ENCODE measurements at places on chromosomes 4 and X.

GRCh38 chr4:5021546-5021945 is 2.3 kb upstream of the CYTL1 start:
- no peak for DNase-seq

DNA sequence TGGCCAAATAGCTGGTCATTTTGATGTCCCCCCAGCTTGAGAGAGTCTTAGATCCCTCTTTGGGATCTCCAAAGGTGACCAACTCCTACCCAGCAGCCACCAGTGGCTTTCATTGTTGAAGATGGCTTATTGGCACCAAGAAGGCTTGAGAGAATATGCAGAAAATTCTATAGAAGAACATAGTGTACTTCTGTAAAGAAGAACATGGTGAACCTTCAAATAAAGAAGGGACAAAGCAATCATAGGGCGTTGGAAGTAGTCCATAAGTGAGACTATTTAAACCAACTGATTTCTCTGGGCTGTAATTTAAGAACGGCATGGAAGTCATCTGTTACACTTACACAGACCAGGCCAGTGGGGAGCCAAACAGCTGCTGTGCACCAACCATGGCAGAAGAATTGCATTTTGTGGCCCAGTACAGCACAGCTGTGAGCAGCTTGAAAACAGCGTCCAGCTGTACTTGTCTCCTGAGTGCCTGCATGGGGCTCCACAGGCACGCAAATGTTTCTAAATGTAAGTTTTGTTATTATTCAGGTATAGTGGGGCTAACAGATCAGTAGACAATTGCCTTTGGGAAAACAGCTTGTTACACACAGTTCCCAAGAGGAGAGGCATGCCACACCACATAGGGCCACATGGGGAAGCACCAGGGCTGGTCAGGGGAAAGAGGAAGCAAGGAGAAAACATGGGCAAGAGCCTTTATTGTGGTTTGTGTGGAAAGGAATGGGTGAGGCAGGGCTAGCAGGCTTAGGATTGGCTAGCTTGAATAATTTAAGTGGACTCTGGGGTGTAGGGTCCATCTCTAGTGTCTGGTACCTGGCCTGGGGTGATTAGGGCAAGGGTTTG is 125.0 kb downstream of the ARHGAP6 start:
- no peak for DNase-seq

DNA sequence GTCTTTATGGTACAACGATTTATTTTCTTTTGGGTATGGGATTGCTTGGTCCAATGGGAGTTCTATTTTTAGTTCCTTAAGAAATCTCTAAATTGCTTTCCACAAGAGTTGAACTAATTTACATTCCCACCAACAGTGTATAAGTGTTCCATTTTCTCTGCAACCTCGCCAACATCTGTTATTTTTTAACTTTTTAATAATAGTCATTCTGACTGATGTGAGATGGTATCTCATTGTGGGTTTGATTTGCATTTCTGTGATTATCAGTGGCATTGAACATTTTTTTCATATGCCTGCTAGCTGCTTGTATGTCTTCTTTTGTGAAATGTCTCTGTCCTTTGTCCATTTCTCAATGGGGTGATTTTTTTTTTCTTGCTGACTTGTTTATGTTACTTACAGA is 42.8 kb downstream of the UCHL1 start:
- DNase-seq: no peak

DNA sequence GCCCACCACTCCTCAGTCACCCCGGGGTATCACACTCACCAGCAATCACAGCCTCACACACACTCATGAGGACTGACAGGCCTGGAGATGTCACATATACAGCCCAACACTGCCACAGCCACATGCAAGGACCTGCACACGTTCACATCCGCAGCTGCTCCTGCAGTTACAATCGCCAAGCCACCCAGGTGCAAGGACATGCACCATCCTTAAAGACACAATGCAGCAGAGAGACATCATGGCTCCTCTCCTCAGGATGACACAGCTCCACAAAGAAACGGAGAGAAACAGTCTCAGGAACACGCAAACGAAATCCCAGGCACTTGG is 1.1 kb downstream of the PCSK1N start:
- no peak for DNase-seq

GRCh38 chr4:93648258-93648657 is 180.3 kb upstream of the ATOH1 start:
- DNase-seq: no peak

DNA sequence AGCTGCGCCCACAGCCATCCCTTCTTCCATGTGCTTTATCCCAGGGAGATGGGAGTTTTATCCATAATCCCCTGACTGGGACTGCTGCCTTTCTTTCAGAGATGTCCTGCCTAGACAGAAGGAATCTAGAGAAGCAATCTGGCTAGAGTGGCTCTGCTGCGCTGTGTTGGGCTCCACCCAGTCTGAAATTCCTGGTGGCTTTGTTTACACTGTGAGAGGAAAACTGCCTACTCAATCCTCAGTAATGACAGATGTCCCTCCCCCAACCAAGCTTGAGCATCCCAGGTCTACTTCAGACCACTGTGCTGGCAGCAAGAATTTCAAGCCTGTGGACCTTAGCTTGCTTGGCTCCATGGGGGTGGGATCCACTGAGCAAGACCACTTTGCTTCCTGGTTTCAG is 116.9 kb upstream of the AR start:
- DNase-seq: no peak

- peak; percentile 24 for DNase-seq
Observed at GRCh38 chrX:16578218-16578617, 71.7 kb upstream of the S100G start.

DNA sequence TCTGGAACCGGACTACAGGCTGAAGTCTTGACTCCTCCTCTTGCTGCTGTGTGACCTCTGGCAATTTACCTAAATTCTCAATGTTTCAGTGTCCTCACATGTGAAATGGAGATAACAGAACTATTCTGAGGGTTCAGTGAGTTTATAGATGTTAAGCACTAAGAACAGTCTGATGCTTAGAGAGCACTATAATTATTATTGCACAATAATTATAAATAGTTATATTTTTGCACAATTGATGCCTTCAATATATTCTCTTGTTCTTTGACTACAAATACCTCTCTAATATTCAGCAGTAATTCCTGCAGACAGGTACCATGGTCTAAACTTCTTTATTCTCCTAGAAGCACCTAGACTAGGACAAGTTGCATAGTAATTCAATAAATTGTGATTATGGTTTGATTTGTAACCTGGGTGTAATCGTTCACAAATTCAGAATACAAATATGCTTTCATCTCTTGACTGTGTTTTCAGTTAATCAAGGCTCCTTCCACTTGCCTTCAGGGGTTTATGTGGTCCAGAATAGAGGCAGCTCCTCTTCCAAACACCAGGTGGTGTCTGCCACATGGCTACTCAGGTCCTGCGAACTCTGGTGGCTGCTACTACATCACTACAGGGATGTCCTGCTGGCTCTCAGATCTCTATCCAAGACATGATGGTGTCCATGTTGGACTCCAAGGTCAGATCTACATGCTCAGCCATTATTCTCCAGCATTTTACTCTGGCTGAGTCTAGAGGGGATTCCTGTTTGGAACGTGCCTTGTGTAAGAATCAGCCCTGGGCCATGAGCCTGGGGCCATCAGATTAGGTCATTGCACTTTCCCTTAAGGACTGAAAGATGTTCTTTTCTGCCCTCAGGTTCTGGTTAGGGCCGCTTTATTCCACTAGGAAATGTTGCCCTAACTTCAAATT is 103.4 kb downstream of the QRFPR start:
- DNase-seq: no peak

- DNase-seq: no peak
Observed at GRCh38 chr4:2268357-2269205, 6.7 kb upstream of the MXD4 start.

GRCh38 chr4:116328261-116328860 is 757.0 kb downstream of the TRAM1L1 start:
- DNase-seq: no peak

DNA sequence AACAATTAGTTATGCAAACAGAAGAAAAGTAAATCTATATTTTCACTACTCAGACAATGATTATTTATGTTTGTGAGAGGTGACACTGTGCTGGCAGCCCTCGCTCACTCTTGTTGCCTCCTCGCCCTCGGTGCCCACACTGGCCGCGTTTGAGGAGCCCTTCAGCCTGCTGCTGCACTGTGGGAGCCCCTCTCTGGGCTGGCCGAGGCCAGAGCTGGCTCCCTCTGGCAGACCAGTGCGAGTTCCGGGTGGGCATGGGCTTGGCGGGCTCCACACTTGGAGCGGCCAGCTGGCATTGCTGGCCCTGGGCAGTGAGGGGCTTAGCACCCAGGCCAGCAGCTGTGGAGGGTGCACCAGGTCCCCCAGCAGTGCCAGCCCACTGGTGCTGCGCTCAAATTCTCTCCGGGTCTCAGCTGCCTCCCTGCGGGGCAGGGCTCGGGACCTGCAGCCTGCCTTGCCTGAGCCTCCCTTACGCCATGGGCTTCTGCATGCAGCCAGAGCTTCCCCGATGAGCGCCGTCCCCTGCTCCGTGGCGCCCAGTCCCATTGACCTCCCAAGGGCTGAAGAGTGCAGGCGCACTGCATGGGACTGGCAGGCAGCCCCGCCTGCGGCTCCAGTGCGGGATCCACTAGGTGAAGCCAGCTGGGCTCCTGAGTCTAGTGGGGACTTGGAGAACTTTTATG is 902.6 kb downstream of the PDHA2 start:
- DNase-seq: no peak

- DNase-seq: no peak
Observed at GRCh38 chr4:181021213-181021612, 1222.0 kb upstream of the TENM3 start.

DNA sequence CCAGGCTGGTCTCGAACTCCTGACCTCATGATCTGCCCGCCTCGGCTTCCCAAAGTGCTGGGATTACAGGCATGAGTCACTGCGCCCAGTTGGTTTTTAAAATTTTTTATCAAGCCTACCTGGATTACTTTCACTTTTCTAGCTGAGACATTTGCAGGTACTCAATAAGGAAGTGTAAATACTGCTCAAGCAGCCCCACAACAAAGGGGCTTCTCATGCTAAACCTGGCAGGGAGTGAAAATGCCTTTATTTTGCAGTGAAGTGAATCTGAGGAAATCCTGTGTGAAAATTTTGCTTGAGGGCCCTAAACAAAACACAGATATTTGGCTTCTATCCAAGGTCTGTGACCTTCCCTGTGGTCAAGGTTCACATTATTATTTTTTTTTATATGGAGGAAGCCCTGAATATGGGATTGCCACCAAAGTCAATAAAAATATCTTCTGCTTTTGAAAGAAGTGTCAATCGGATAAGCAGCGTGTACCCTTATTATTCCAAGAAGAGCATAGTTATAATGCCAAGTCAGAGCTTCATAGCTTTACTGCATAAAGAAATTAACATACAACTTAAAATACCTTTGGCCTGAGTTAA is 481.0 kb downstream of the SH2D1A start:
- no peak for DNase-seq

GRCh38 chr4:123936621-123937043 is 540.0 kb downstream of the SPRY1 start:
- DNase-seq: no peak

DNA sequence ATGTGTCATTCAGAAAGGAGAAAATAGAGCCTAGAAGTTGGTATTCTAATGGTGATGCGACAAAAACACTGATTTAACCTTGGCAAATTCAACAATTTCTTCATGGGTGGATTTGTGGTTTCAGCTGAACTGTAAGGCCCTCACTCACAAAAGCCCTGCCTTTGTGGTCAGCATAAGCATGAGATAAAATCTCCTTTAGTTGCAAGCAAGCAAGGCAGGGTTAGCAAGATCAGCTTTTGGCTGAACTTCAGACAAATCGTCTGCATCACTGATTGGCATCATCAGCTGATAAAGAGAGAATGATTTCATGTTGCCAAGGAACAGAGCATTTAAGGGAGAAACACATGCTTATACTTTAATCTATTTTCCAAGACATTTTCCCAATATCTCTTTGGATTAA is 2582.2 kb downstream of the PCDH7 start:
- DNase-seq: no peak

- DNase-seq: peak; percentile 72
Observed at GRCh38 chr4:176902710-176903323, 110.1 kb upstream of the VEGFC start.

DNA sequence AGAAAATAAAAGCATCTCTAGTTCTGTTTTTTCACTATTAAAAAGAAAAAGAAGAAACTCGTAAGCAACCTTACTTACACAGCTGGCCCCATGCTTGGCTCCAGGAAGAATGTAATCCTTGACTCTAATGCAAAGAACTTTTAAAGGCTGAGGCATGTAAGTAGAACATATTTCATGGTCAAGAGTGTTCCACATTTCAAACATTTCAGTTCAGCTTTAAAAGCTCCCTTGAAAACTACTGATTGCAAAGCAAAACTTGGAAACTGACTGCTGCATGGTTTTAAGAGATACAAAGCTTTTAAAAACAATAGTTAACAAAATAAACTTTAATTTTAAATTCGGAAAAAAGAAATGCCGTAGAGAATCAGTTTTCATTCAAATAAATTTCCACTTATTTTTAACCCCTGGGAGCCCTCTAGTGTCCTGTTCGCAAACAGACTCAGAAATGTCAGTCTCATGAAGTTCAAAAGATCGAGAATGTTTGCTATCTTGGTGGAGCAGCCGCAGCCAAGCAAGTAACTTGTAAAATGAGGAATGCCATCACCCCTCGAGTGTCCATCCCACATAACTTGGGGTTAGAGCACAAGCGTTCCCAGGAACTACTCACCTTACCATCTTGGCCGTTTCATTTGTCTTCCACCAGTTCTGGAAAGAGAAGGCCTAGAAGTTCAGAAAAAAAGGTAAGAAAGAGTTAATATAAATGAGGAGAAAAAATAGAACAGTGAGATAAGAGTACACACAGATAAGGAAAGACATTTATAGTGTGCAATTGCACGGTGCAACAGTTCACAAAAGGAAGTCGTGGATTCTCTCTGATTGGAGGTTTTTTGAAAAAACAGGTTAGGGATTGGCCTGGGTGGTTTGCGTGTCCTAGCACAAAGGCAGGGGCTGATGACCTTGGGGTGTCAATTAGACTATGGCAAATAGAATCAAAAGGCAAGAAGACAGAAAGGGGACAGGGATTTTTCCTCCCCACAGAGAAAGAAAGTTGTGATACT is at the start of gene GASK1B:
Gene GASK1B, minus strand, starts transcription at position 765 of the 998 bp plus-strand sequence. CDS start 1,650 bp downstream, outside the sequence.
- peak; percentile 52 for DNase-seq

DNA sequence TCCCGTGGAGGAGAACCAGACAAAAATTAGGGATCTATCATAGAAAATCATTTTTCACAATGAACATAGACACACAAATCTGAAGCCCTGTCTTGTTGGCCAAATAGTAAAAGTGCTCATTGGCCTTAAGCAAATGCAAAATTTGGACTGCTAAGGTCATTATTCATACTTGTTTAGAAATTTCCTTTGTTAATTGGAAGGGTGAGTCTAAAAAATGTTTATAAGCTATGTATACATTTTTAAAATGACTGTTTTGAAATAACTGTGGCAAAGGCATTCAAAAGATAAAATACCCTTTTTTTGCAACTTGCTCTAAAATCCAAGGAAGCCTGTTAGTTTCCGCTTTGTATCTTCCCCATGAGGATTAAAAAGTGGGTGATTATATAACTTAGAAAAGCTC is 195.0 kb downstream of the ZNF330 start:
- DNase-seq: no peak

DNA sequence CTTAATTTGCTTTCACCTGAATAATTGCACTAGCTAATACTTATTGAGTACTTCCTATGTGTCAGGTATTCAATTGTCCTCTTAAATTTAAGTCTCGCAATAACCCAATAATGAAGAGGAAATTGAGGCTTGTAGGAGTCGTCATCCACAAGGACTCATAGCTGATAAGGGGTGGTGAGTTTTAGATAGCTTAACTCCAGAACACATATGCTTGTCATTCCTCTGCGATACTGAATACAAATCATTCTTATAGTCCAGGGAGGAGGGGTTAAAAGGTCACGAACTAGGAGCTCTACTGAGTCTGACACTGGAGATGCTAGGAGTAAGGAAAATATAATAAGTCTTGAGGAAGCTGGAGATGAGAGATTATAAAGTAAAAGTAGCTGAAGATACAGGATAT is 1.4 kb upstream of the PACRGL start:
- DNase-seq: no peak
